ENCODE measurements at places on chromosomes 6 and 20.

GRCh38 chr6:125421836-125422235 is 120.1 kb upstream of the HDDC2 start:
- DNase-seq = peak; percentile 77

GRCh38 chr6:18122128-18123093 is at the start of gene NHLRC1:
TSS of gene NHLRC1 (minus strand) at chr6:18122677. CDS start at chr6:18122606, 71 bp downstream.
- peak; percentile 97 for DNase-seq

DNA sequence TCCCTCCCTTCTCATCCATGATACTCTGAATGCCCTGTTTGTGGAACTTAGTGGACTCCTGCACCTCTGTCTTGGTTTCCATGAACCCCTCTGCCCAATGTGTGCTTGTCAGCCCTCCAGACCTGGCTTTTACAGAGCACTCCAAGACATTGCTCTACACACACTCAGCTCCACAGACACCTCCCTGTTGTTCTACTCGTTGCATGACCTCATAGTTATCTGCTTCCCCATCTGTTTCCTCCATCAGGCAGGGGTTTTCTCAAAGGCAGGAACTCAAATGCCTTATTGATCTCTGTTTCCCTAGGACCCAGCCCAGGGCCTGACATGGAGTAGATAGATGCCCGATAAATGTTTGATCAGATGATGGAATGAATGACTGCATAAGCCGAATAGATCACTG is 13.3 kb downstream of the PLCG1 start:
- no peak for DNase-seq

DNA sequence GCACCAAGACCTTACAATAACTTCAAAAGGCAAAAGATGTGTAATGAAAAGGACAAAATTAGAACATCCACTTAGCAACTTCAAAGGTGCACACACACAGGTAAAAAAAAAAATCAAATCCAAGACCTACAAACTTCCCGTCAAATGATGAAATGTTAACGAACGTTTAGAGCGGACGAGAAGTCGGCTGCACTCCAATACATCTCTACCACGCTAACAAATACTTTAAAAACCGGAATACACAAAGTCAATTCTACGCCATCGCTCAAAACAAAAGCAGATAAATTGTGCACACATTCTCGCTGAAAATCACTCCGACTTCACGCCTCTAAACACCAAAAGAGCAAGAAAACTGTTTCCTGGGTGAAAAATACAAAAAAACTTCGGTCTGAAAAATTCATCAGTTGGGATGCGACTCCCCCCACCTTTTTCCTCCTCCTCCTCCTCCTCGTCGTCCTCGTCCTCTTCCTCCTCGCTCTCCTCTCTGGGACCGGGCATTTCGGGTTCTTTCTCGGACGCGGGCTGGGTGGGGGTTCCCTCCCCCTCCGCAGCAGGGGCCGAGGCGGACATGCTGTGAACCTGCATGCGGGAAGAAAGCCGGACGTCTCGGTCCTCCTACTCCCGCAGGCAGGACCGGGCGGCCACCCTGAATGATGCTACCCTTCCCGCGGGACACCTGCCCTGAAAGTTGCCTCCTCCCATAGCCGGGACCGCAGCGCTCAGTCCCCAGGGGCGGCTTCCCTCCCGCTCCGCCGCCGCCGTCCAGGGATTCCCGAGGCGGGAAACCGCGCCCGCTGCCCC is 712 bp downstream of the DEK start:
- peak; percentile 67 for DNase-seq

DNA sequence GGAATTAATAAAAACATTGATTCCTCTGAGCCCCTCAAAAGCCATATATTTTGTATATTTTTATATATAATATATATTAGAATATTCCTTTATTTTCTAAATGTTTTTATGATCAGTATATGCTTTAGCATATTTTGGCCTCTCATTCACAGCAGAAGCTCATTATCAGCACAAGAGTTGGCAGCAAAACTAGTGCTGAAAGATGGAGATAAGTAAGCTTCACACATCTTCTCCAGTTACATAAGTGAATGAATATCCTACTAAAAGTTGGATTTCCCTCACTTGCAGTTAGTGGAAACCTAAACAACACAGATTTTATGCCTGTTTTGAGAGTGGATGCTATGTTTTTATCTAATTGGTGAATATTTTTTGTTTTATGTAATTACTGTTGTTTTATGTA is 1303.8 kb upstream of the ADGRB3 start:
- DNase-seq = no peak

GRCh38 chr20:47886454-47887041 is 101.3 kb upstream of the SULF2 start:
- no peak for DNase-seq

- DNase-seq = no peak
These were observed 1030.6 kb downstream of the KIF16B start for GRCh38 chr20:15542655-15543054.

DNA sequence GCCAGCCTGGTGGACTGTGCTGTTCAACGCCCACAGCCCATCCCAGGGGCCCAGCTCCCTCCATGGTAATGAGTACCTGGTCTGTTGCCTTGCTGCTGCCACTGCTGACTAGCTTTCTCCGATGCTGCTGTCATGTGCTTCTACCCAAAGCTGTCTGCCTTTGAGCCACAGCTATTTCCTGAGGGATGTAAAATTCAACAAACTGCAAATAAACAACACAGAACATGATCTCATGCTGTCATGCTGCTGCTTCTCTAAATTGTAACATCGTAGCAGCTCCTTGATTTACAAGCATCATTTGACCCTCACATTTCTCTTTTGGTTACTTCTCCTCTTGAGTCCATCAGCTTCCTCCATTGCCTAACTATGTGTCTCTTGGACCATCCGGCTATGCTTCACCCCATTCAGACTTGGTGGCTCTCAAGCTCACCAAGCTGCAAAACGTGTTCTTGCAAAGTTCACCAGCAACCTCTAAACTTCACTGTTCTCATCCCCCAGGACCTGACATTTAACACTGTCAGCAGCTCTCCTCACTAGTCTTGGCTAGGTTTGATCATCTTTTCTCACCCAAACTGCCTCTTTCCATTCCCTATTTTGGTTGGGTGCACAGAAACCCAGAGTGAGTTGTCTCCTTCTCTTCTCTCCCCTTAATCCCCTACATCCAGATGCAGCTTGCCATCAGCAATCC is 54.6 kb downstream of the FYN start:
- no peak for DNase-seq

- no peak for DNase-seq
These were observed 27.7 kb downstream of the EDN3 start for GRCh38 chr20:59328071-59328470.

- DNase-seq = no peak
These were observed 74.0 kb downstream of the ZDHHC14 start for GRCh38 chr6:157454762-157455714.

- no peak for DNase-seq
These were observed 26.1 kb downstream of the NCOA7 start for GRCh38 chr6:125816828-125817280.

DNA sequence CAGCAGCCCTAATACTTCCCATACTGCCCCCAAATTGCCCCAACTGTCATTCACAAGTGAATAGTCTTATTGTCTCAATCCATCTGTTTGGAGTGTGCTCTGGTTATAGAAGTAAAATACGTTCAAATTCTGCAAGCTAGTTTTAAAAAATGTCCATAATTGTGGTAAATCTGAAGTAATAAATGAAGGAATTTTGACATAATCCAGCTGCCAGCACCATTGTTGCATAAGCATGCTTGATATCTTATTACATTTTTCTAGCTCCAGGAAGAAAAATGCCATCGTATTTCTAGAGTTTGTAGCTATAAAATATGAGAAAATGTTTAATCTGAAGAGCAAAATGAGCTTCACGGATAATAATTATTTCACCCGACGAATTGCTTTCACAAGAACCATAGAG is 664.7 kb downstream of the RFPL4B start:
- no peak for DNase-seq

DNA sequence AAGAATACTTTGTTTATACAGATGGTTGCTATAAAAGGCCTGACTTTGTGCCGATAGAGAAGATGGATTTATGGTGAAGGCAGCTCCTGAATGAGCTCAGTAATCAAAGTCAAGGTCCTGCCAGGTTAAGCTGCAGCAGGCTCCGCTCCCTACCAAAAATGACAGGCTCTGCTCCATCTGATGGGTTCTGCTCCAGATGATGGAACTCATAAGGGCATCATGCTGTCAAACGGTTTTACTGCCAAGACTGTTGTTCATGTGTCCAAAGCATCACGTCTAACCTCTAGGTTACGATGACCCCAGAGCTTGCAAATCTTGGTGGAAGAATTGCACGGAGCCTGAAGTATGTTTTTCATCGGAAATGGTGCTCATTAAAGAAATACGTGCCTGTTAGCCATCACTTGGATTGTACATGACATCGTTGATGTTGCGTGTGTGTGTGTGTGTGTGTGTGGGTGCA is 19.2 kb upstream of the PTGIS start:
- no peak for DNase-seq

GRCh38 chr6:160013987-160014868 is 45.3 kb downstream of the IGF2R start:
- no peak for DNase-seq

GRCh38 chr6:28282926-28283325 is 1.6 kb downstream of the PGBD1 start:
- no peak for DNase-seq

DNA sequence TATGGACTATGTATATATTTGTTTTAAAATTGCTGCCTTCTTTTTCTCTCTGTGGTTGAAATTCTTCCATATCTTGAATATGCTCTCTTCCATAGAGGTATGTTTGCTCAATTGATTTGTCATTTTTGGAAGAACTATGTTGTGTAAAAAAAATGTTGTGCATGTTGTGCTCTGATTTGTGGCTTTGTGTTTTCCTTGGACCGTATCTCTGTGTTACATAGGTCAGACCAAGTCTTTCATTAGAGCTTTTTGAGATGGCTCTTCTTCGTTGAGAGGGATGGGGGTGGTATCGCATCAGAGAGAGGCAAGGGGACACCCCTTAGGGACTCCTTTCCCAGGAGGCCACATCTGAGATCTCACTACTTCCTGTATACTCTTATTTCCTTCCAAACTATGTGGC is 43.8 kb downstream of the TMEM244 start:
- DNase-seq = no peak

GRCh38 chr6:24273096-24273870 is 84.6 kb downstream of the DCDC2 start:
- DNase-seq = no peak

GRCh38 chr6:123901436-123901835 is 97.8 kb downstream of the NKAIN2 start:
- DNase-seq = no peak

DNA sequence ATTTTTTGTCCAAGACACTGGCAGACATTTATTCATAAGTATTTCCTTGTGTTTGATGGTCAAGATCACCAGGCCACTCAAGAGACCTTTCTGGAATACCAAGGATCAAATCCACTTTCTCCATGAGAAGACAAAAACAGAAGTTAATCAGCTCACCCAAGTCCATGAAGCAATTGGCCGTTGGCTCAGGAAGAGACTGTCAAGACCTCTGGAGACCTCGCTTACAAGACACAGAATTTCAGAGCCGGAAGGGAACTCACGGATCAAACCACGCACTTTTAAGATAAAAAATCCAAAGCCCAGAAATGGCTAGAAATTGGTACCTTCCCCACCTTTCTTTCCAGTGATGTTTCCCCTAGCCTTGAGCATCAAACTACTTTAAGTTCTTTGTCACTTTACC is 3.3 kb downstream of the TRERF1 start:
- no peak for DNase-seq

DNA sequence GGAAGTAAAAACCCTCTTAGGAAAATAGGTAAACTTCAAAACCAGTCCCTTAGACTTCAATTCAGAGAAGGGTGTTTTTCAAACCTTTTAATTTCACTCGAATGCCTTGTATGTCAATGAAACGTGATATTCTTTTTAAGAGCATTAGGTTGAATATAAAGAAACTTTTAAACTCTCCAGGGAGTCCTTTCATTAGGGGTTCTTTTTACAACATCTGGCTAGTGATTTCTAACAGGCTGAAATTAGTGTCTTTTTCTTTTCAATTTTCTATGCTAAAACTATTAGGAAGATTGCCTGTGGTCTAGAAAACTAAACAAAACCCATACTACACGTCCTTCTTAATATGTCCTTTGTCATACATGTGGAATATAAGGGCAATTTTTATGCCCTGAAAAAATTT is 569.7 kb upstream of the CITED2 start:
- DNase-seq = no peak

DNA sequence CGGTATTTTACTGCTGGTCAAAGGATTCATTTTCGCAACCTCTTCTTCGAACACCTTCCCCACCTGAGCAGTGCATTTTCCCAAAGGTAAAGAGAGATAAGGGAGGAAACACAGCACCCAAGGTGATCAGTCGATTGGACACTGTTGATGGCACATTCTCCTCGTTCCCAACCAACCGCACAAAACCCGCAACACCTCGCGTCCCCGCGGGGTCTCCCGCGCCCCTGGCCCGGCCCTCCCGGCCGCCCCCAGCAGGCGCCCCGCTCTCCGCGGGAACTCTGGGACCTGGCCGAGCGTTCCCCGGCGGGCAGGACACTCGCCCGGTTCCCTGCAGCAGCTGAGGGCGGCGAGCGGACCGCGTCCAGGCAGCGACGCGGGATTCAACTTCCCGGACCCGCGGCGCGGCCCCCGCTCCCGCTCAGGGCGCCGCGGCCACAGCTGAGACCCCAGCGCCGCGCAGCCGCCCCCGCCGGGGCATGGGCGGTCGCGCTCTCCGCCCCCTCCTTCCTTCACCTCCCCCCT is 506 bp downstream of the RGS17 start:
- peak; percentile 55 for DNase-seq

DNA sequence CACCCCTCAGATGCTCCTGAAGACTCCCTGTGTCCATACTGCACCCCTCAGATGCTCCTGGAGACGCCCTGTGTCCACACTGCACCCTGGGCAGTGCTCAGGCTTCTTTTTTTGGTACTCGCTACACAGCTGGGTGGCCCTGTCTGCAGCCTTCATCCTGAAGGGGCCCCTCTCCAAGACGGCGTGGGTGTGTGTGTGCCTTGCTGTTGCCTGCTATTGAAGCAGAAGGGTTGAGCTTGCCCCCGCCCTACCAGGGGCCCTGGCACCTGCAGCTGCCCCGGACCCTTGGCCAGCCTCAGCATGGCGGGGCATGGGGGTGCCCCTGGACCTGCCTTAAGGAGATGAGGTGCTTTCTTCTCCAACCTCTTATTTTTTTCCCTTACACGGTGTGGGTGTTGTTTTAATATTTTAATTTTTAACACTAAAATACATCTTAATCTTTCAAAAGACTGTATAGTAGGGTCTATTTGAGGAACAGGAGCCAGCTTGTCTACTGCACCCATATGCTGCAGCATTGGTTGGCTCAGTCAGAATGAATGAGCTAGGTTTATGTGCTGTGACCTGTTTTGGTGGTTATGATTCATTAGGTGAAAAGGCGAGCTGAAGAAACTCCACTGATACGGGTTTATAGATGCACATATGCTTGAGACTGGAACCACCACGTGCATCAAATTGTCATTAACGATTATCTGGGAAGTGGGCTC is 135.9 kb downstream of the AGPAT4 start:
- no peak for DNase-seq

GRCh38 chr20:1576641-1577040 is 19.1 kb upstream of the SIRPD start:
- DNase-seq = no peak

DNA sequence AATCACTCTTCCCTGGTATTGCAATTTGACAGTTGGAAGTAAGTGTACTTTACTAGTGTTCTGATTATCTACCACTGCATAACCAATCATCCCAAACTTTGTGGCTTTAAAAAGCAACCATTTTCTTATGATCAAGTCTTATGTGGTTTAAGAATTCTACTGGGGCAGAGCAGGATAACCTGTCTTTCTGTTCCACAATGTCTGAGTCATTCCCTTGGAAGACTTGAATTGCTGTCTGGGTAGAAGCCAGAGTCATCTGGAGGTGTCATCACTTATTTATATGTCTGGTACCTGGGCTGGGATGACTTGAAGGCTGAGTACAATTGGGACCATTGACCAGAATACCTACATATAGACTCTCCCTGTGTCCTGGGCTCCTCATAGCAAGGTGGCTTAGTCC is 644.3 kb downstream of the HDGFL1 start:
- no peak for DNase-seq
